Nephron progenitor cell (in vitro differentiated cells): ENCODE measurements at places on chromosomes 5 and 9.

GRCh38 chr9:92507496-92507895, 25.2 kb upstream of the ASPN start:
- DNase-seq, result no peak

DNA sequence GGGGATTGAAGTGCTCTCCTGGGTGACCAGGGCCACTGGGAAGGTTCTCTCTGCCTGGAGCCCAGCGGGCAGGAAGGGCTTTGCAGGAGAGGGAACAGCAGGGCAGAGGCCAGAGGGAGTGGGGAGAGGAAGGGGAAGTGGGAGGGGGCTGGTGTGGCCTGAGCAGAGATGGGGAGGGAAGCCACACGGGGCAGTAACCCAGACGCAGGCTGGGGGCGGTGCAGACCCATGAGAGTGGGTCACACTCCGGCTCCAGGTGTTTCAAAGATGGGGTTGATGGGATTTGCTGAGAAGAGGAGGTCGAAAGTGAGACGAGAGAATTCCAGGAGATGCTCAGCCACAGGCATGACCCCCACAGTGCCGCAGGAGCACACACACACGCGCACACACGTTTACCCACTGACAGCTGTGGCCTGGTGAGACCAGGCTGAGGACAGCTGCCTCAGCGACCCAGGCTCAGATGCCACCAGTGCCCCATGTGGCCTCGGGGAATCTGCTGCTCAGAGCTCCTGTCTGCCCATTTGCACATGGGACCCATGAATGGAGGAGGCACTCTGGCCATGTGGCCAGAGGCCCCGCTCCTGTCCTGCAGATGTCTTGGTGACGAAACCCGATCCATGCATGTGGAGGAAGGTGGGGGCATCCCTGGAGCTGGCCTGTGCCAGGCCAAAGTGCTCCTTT, 32.7 kb upstream of the FCN2 start:
- no peak for DNase-seq

- no peak for DNase-seq
Measured at GRCh38 chr5:116766470-116766947, 191.9 kb upstream of the SEMA6A start.

DNA sequence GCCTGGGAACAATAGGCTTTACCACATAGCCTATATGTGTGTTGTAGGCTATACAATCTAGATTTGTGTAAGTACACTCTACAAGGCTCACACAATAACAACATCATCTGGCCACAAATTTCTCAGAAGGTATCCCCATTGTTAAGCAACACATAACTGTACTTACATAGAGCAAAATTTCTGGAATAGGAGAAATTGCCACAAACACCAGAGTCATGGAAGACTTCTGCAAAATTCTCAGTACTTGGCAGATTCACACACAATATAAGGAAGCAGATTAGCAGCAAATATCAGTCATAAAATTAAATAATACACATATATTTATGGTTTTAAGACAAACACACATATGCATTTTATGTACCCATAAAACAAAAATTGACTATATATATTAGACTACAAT, 16.4 kb downstream of the GNAQ start:
- DNase-seq, result no peak

DNA sequence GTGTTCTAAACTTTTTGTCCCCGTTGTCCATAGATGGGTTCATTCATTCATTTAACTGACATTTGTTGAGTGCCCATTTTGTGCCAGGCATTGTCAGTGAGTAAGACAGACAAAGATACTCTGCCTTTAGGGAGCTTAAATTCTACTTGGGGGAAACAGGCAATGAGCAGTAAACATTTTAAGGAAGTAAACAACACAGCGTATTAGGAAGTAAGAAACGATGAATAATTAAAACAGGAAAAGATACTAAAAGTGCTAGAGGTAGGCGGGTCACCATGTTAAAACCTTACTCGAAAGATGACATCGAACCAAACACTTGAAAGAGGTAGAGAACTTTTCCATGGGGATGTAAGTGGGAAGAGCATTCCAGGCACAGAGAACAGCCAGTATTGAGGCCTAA, 5.5 kb upstream of the MAML1 start:
- no peak for DNase-seq

- no peak for DNase-seq
Measured at GRCh38 chr9:107046692-107047091, 183.7 kb downstream of the ZNF462 start.

- no peak for DNase-seq
Measured at GRCh38 chr9:136808806-136809158, 1.0 kb downstream of the RABL6 start.

- no peak for DNase-seq
Measured at GRCh38 chr5:170162631-170163321, 57.1 kb downstream of the FOXI1 start.

GRCh38 chr5:108233617-108234155, 148.2 kb downstream of the FBXL17 start:
- DNase-seq, result no peak

DNA sequence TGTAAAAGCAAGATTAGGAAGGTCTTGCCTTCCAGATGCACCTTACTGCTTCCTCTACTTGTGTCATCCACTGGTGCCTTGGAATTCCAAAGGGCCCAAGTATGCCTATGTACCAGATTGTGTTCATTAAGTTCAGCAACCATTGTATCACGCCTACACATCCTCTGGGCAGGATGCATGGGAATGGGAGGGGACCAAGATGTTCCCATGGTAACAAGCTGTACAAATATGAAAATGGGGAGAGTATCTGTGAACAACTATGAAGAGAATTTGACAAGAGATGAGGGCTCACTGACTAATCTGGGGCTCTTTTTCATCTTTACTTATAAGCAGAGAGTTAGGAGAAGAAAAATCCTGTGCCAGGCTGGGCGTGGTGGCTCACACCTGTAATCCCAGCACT, 137.8 kb upstream of the MAP1B start:
- no peak for DNase-seq

DNA sequence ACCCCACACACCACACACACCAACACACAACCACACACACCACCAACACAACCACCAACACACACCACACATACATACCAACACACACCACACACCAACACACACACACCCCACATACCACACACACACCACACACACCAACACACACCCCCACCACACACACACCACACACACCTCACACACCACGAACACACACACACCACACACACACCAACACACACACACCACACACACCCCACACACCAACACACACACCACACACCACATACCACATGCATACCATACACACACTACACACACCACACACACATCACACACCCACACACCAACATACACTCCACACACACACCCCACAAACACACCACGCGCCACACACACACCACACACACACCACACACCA, 171.4 kb downstream of the GOLPH3 start:
- DNase-seq, result no peak

- DNase-seq, result no peak
Measured at GRCh38 chr9:16180546-16180945, 627.7 kb downstream of the CCDC171 start.
